NCI-H774 (cell line): ENCODE measurements at places on chromosomes 4 and X.

- DNase-seq, result no peak
Observed at GRCh38 chr4:164768516-164768915, 14.6 kb downstream of the SMIM31 start.

DNA sequence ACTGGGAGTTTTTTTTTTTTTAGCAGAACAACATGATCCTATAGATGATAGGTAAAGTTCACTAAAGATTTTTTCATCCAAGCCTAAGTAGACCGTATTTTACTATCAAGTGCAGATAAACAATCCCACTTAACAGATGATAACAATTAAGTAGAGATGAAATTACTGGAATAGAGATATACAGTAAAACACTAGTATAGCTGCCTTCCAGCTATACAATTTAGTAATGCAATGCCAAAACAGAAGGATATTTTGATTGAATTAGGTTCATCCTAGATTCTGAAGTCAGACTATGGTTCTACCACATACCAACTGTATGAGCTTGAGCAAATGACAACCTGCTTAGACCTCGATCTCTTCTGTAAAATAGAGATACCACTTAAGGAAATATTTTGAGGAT, 24.3 kb downstream of the KLHL8 start:
- no peak for DNase-seq

DNA sequence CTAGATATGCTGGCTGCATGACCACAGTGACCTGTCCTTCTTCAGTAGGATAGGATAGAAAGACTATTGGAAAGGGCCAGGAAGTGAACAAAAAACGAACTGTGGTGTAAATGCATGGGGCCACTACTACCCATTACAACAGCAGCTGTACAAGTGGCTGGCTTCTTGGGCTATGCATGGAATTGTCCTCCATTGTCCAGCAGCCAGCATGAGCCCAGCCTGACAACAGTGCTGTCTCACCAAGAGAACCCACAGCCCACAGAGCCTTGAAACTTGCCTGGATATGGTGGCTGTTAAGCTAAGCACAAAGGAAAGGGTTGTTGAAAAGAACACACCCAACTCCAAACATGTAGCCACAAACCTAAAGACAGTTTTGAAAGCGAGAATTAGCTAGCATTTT, 330.2 kb upstream of the F9 start:
- DNase-seq, result no peak

GRCh38 chr4:77599378-77599777, 6.2 kb upstream of the CXCL13 start:
- no peak for DNase-seq

GRCh38 chrX:31349515-31349914, 277.7 kb upstream of the FTHL17 start:
- DNase-seq, result no peak

DNA sequence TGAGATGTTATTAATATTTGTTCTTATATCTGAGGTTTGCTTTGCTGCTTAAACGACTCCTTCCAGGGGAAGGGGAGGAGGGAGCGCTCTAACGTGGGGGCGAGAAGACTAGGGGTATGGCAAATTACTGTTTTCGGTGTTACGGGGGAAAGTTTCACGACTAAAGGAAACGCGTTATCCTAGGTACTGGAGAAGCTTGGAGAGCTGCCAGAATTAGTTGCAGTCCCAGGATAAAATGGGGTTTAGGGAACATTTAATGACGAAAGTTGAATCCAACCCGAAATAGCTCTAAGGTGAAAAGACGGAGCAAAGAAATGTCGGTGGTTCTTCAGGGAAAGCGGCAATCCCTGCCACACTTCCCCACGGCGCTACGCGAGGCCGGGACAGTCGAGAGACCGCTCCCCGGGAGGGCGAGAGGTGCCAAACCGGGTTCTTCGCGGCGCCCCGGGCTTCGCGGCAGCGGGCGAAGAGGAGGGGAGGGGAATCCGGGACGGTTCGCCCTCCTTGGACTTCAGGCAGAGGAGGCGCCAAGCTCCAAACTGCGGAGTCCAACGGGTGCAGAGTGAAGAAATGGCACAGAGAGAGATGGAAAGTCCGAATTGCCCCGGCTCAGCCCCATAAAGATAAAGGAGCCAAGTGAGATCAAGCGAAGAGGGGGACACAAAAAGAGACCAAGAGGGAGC, 724 bp downstream of the THOC2 start:
- no peak for DNase-seq

GRCh38 chrX:121150217-121150616, 102.8 kb downstream of the GLUD2 start:
- DNase-seq, result no peak

DNA sequence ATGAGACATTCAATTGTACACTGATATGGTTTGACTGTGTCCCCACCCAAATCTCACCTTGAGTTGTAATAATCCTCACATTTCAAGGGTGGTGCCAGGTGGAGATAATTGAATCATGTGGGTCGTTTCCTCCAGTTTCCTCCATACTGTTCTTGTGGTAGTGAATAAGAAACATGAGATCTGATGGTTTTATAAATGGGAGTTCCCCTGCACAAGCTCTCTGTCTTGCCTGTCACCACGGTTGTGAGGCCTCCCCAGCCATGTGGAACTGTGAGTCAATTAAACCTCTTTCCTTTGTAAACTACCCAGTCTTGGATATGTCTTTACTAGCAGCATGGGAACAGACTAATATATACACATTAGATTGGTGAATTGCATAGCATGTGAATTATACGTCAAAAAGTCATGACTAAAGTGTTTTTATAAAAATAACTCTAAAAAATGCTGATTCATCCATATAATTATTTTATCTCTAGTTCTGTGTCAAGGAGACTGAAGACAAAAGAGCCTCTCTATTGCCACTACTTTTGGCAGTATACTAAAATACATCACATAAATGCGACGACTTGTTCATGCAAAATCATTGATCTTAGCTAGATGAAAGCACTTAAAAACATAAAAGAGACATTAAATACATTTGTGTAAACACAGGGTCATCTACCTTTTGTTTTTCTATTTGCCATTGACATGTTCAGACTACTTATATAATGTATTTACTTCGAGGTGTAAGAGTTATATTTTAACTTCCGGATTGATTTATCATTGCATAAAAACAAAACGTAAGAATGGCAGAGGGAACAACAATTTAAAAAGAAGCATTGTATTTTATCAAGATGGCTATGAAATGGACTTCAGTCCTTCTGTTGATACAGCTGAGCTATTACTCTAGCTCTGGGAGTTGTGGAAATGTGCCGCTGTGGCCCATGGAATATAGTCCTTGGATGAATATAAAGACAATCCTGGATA, 50.1 kb downstream of the YTHDC1 start:
- no peak for DNase-seq

DNA sequence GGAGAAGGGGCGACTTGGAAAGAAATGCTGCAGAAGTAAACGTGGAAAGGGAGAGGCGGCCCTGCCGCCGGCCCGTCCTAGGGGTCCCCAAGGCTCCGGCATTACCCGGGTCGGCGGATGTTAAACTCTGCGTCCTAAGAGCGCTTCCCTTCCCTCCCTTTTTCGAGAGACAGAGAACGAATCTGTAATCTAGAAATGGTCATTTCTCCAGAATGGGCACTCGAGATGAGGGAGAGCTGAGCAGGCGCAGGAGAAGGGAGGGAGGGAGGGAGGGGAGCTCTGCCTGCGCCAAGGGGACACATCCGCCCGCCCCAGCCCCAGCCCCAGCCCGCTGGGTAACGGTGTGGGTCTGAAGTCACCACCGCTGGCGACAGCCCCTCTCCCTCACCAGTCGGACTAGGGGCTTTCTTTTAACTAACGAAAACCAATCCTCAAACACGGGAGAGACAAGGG, 1.7 kb downstream of the HCFC1 start:
- DNase-seq, result no peak

DNA sequence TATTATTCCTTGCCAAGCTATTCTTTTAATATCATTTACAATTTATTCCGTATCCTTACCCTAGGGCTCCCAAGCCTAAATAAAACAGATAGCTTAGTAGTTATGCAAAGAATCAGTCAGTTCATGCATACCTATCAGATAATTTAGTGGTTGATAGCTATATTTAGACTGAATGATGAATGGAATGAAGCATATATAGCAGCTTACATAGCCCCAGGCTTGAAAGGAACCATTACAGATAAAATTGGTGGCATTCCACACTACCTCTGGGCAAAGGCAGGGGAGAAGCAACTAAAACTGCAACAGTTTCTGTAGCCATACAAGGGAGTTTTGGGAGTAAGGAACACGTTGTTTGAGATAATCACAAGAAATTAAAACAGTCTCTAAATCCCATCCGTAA, 2.7 kb downstream of the ACE2 start:
- no peak for DNase-seq

GRCh38 chr4:25938366-25938765, 24.3 kb downstream of the SMIM20 start:
- no peak for DNase-seq

DNA sequence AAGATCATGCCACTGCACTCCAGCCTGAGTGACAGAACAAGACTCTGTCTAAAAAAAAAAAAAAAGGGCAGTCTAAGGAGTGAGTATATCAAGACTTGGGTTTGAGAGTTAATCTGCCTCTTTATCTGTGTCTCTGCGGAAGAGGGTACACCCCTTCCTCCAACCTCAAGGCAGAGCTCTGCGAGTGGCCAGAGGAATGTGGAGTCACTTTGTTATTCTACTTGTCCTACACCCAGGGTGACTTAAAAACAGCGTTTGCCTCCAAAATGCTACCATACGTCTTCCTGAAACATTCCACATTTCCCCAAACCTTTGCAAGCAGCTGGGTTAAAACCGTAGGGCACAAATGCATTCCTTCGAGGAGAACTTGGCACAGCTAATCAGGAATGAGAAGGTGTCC, 199.9 kb downstream of the SHOX start:
- no peak for DNase-seq
